ENCODE measurements at places on chromosomes 1 and 21.

DNA sequence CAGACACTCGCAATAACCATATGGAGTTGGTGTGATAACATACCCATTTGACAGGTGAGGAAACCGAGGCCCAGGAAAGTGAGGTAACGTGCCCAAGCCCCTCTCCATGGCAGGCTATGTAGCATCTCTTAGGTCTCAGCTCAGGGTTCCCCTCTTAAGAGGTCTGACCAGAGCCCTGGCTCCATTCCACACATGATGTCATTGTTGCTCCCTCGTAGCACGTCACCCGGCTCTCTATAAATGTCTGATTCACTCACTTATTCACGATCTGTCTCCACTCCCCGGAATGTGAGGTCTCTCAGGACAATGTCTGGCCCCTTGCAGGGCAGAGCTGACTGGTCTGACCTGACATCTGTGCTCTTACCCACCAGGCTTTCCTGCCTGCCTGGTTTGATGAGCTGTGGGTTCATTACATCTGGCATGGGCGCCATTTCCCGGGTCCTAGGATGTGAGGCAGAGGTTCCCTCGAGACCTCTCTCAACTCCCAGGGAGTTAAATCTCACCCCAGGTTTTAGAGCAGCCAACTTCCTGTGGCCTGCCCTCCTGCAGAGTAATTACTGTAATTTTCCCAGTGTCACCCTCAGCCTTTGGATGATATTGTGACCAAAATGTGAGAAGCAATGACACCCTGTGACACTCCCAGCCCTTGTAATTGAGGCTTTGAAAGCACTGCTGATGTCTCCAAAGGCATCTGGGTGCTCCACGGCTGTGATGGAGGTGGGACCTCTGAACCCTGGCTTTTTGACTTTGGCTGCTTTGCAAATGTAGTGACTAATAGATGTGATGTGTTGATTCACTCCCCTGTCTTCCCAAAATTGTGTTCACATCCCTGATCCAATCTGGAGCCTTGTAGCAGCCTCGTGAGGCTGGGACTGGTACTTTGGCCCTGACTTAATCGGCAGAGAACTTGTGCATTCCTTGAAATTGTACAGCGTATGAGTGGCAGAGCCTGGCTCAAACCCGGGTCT, 10.6 kb downstream of the ACTL8 start:
- no peak for ATAC-seq

- no peak for ATAC-seq
Measured at GRCh38 chr21:34200288-34200905, 127.0 kb downstream of the MRPS6 start.

DNA sequence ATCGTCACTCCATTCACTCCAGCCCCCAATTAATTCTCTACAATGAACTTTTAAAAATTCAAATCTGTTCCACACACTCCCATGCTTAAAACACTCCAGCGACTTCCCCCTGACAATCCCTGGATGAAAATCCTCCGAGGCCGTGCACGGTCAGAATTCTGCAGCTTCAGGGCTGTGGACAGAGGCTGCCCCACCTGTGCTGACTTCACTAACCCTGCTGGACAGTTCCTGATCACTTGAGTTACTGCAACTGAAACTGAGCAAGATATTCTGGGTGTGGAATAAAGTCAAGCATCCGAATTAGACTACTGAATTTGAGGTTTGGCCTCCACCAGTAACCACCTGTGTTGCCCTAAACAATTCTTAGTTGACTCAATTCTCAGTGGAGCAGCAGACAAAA, 1.0 kb upstream of the JAK1 start:
- ATAC-seq = no peak

DNA sequence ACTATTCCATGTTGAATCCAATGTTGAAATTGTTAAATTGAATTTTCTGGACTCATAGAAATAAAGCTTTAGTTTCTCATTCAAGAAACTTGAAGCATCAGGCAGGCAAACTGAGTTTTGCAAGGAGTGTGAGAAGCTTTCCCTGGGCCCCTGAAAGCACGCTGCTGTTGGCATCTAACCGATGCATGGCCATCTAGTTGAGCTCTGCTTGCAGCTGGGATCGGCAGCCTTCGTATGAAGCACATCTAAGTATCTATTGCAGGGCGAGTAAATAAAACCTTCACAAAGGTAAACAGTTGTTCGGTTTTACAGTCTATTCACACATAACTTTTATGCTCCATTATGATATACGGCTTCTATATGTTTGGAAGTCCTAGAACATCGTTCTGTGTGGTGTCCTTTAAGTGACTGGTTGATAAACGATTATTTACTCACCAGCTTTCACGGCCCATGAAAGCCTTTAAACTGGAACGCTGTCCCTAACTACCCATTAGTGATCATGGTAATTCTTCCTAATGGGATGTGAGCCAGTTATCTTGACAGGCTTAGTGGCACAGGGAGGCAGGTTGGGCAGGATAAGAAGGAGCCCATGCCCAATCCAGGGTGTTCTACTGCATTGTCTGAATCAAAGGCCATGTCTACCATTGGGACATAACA, 71.7 kb downstream of the SEC16B start:
- ATAC-seq = no peak

DNA sequence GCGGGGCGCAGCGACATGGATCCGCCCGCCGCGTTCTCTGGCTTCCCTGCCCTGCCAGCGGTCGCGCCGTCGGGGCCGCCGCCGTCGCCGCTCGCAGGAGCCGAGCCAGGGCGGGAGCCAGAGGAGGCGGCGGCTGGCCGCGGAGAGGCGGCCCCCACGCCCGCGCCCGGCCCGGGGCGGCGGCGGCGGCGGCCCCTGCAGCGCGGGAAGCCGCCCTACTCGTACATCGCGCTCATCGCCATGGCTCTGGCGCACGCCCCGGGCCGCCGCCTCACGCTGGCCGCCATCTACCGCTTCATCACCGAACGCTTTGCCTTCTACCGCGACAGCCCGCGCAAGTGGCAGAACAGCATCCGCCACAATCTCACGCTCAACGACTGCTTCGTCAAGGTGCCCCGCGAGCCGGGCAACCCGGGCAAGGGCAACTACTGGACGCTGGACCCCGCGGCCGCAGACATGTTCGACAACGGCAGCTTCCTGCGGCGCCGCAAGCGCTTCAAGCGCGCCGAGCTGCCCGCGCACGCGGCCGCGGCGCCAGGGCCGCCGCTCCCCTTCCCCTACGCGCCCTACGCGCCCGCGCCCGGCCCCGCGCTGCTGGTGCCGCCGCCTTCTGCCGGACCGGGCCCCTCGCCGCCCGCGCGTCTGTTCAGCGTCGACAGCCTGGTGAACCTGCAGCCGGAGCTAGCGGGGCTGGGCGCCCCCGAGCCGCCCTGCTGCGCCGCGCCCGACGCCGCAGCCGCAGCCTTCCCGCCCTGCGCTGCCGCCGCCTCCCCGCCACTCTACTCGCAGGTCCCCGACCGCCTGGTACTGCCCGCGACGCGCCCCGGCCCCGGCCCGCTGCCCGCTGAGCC, 459 bp downstream of the FOXE3 start:
- ATAC-seq = no peak

- no peak for ATAC-seq
Measured at GRCh38 chr1:54456361-54456760, 50.2 kb upstream of the SSBP3 start.

- no peak for ATAC-seq
Measured at GRCh38 chr1:112714313-112715263, 544 bp downstream of the PPM1J start.

DNA sequence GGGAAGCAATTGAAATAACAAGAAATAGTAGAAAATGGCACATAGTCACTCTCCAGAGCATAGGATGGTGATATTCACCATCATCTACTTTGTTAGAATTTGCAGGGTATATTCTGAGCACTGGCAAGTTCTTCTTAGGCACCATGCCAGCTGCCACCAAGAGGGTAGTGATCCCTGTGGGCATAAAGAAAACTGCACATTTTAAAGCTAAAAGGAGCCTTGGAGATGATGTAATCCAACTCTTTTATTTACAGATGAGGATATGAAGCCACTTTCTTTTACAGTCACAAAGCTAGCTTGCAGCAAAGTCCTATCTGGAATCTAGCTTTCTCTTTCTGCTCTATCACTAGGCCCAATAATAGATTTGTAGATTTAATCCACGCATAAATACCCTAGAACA, 69.0 kb downstream of the PTGER3 start:
- no peak for ATAC-seq

GRCh38 chr1:85214654-85215053, 13.8 kb upstream of the SYDE2 start:
- ATAC-seq = no peak

GRCh38 chr1:244065063-244065793, 14.1 kb downstream of the ZBTB18 start:
- ATAC-seq = no peak

- no peak for ATAC-seq
Measured at GRCh38 chr1:185598332-185598731, 135.9 kb upstream of the HMCN1 start.

GRCh38 chr1:30650038-30650967, 73.1 kb downstream of the MATN1 start:
- ATAC-seq = no peak
